CD8-positive, alpha-beta T cell (primary cell): ENCODE measurements at places on chromosomes 4 and X.

GRCh38 chr4:70768301-70768948 is 46.7 kb downstream of the RUFY3 start:
- DNase-seq, result no peak

DNA sequence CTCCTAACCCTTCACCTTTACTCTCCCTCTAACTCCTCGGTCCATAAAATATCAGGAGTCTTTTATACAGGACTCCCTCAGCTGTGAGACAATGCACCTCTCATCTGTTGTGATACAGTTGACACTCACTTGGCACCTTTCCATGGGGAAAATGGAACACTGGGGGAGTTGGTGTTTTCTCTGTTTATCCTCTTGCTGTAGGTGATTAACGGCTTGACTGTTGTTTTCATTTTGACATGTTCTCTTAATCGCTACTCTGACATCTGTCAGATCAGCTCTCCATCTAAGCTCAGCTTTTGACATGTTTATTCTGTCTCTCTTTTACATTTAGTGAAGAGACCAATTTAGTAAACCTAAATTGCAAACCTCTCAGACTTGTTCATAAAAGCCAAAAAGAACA is 604.8 kb downstream of the TRAM1L1 start:
- DNase-seq, result no peak

GRCh38 chr4:8847331-8847730 is 24.3 kb downstream of the HMX1 start:
- no peak for DNase-seq

DNA sequence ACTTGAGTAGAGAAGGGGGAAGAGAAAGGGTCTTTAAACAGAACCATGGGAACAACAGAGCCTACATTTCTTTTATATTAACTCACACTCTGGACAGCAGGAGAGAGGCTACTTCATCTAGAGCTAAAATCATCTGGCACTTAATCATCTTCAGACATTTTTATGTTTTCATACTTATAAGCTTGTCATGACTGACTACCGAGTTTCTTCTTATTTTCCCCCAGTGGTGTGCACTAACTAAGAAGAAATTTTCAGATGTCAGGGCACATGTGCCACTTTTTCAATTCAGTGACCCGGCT is 11.8 kb upstream of the RTL5 start:
- no peak for DNase-seq

DNA sequence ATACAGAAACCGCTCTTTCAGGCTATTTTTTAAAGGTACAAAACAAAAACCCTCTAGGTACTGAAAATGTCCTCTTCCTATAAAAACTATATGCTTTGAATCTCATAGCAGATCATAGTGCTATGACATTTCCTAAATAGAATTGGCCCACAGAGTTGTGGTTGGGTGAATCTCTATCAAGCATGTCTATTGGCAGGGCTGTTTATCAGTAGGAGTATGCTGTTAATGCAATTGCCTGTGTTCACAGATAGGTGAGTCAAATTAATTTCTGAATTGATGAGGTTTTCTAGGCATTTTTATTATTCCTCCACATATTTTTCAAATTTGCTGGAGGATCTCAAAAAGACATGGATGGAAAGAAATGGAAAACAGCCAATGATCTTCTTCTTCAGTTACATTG is 73.9 kb downstream of the QRFPR start:
- DNase-seq, result no peak

DNA sequence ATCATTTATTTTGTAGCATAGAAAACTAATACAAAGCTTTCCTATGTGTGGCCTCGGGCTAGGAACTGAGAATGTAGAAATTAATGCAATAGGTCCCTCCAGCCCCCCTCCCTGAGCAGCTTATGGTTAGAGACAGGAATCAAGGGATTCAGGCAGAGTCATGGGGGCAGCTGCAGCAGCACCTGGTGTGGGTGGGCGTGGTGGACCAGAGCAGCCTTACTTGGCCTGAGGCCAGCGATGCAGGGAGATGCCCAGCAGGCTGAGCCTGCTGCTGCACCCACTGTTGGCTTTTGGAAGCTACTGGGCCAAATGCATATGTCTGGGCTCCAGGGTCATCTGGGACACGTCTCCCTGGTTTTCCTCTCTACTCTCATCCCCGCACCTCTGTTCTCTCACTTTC is 74.0 kb downstream of the STK32B start:
- DNase-seq, result no peak

GRCh38 chr4:189204616-189205015 is 736.1 kb upstream of the FRG1 start:
- no peak for DNase-seq

GRCh38 chr4:150235808-150236271 is 157.6 kb downstream of the DCLK2 start:
- DNase-seq, result no peak
